Heart right ventricle (tissue), 16 donors: ENCODE measurements at places on chromosomes 7 and 10. TPM values are rescaled to one million over a fixed set of nuclear protein-coding genes. Genes with fewer than 3 reads are reported as not detected.
A peak's percentile ranks its signal among the peaks of the same experiment; 100 is the strongest.

Gene ESYT2
- 51.2 TPM for total RNA-seq

Gene IKZF1
- total RNA-seq = 5.5 TPM

Gene DPYSL4
- total RNA-seq = 78.9 TPM

Gene NPC1L1
- 0.25 TPM for total RNA-seq

Gene GNG11
- total RNA-seq = 12.4 TPM

Gene MKX
- total RNA-seq = not detected

Gene PAPOLB
- not detected for total RNA-seq

Gene WEE2
- total RNA-seq = not detected

Gene CHAT
- total RNA-seq = not detected

Gene C10orf105
- 0.05 TPM for total RNA-seq

- DNase-seq = no peak
These were observed 53.5 kb downstream of the CDK13 start for GRCh38 chr7:40003597-40003996.

DNA sequence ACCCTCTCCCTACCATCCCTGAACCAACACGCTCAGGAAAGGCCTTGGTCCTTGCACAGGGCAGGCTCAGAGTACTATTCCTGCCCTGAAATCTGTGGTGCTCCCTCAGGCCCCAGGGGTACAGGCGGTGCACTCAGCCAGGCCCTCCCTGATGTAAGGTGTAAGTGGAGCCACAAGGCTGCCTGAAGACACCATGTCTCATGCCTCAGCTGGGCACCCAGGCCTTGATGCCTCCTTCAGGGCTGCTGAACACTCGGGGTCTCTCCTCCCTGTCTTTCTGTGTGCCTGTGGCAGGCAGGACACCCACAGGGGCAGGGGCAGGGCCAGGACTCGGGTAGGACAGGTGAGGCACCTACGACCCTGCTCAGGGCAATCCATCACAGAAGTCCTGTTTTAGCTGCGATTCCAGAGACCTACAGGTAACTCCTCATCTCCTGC lies 22.9 kb upstream of the ANTXRL start:
- DNase-seq = no peak

- DNase-seq = no peak
These were observed 64.5 kb downstream of the CARD11 start for GRCh38 chr7:2979201-2979631.

- DNase-seq = peak; percentile 67
These were observed 91.3 kb downstream of the PARD3 start for GRCh38 chr10:34723750-34724149.

DNA sequence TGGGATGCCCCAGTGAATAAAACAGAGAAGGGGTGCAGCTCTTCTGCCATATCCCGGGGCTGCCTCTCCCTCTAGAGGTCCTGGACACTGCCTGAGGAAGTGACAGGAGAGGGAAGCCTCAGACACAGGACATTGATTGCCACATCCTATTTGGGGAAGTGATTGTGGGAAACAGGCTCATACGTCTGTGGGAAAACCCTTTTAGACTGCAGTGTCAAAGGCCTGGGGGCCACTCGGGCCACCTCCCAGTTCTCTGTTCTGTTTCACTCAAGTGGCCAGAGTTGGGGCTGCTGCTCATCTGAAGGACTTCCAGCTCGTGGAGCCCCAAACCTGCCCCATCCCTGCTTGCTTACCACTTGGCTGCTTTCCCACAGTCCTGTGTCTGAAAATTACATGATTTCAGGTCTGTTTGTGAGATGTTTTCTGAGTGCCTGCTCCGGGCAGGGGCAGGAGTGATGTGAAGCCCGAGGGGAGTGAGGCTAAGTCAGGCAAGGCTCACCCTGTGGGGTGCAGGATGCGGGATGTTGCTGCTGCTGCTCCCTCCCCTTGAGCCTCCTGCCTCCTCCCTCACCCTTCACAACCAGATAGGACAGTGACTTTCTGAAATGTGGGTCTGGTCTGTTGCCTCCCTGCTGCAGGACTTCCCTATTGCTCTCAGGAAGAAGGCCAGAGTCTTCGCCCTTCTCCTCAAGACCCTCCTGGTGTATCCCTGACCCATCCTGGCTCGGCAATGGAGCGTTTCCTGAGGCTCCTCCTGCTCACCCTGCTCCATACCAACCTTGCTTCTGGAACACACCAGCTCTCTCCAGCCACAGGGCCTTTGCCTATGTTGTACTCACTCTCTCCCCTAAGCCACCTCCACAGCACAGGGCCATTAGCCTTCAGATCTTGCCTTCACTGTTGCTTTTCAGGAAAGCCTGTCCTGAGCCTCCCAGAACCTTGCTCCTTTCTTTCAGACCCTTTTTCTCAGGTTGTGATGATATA lies 58.4 kb downstream of the NEURL1 start:
- no peak for DNase-seq

DNA sequence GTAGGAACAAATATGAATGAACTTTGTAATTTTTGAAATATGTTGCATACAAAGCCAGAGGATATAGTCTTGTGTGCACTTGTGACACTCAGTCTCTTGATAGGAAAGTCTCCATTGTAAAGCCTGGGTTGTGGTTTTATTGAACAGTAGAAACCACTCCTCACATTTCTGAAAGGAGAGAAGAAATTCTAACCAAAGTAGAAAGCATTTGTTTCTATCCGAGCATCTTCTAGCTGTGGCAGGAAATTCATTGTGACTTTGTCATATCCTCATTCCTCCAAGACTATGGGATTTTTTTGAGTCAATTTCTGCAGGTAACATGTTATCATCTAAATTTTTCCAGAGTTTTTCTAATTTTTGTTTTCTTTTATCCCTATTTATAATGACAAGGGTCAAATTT lies 55.5 kb upstream of the NCF1 start:
- DNase-seq = no peak

DNA sequence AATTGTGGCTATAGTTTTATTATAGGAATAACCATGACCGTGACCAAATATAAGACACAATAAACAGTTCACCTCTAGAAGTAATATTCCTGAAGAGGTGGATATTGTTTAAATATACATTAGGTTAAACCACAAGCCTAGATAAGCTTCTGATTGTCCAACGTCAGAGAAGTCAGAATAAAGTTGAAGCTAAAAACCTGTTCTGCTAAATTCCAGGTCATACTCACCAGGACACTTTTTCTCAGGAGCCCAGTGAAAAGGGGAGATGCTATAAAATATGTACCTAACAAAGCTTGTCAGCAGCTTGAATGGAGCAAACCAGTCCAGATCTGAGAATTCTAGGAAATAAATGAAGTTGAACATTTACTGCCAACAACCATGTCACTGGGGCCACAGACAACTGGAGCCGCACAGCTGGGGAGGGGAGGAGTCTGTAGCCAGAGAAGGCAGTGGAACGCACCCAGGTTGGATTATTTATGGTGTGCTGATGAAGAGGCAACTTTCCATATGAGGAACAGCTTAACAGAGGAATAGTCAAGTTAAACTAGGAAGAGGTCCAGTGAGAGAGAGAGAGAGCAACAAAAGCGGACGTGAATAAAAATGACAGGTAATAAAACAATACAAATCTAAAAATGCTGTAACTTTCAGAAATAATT lies 191.1 kb downstream of the ZNF438 start:
- no peak for DNase-seq

DNA sequence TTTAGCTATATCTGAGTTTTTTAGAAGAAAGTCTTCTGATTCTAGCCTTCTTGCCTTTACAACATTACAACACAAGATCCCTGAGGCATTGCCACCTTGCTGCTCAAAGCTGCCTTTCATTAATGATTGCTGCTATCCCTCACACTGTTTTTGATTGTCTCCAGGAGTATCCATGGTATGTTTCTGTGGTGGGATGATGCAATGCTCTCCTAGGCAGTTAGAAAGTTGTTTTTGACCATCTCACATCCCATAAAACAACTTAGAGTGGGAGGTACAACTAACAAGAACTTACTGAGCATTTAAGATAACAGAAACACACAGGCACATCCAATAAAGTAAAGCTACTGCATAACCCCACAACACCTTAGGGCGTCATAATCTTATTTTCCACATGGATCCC lies 1156.0 kb upstream of the LRRTM3 start:
- DNase-seq = no peak

- DNase-seq = no peak
These were observed 13.5 kb downstream of the SLK start for GRCh38 chr10:103980288-103980906.

- no peak for DNase-seq
These were observed 9.2 kb downstream of the CPA2 start for GRCh38 chr7:130275826-130276297.

GRCh38 chr7:36075561-36075960 lies 77.5 kb upstream of the EEPD1 start:
- DNase-seq = no peak

DNA sequence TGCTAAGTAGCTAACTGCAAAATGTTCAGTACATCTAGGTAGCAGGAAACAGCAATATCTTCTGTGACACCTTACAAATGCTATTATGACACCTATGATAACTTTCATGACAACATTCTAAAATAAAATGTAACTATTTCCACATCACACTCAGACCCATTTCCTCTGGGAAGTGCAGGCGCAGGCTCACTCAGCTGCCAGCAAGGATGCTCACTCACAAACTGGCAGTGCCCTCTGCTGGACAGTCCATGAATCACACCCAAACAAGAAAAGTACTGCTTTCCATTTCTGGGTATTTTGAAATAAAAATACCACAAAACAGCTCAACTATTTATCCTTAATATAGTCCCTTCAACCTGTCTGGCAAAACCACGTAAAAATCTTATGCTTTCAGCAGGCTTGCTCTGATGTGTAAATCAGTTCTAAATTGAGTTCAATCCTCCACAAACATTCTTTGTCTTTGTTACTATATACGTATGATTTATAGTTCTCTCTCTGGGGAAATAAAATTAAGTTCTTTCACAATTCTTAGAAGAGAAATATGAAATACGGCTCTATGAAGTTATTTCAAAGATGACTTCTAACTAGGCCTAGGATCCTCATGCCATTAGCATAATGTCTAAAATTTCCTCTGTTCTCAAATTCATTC lies 176.6 kb downstream of the PARD3 start:
- DNase-seq = peak; percentile 74
